T47D (cell line): ENCODE measurements at places on chromosomes 12 and 14.

DNA sequence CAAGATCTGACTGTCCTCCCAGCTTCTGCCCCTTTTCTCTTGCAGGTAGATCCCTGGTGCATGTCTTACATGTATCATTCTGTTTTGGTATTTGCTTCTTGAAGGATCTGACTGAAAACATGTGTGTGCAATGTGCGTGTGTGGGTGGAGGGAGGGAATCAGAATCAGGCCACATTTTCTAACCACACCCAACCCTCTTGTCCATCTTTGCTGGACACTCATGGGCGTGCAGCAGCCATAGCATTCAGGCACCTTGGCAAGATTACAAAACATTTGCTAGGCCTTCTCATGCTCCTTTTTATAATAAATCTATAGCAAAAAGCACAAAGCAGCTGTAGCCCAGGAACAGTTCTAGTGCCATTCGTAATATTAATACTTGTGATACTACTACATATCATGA is 233.6 kb upstream of the E2F7 start:
- DNase-seq = no peak

DNA sequence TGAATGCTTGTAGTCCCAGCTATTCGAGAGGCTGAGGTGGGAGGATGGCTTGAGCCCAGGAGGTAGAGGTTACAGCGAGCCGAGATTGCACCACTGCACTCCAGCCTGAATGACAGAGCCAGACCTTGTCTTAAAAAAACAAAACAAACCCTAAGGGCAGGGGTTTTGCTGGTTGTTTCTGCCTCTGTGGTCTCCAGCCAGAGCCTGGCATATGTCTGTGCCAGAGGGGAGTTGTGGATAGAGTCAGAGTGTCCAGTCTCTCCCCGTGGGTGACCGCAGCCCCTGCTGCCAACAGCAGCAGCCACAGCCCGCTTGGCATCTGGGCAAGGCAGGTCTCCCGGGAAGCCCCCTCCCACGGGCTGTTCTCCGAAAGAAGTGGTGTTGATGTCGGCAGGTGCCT is 37.6 kb downstream of the MVK start:
- DNase-seq = no peak

DNA sequence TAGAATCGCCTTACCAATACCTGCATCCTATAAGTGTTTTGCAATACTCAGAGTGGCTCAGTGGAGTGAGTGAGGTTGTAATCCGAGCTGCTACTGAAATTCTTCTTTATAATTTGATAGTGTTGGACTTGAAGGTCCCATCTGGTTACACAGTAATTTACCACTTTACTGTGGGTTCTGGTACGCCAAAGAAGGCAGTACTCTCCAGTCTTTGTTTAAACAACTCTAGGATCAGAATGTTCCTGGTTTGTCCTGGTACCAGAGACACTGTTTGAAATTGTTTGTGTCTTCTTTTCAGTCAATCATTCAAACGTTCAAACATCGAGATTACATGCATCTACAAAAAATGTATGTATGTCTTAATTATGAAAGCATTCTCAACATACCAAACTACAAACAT is 51.3 kb upstream of the AMN1 start:
- DNase-seq = no peak

- DNase-seq = no peak
Measured at GRCh38 chr12:116968986-116969385, 58.2 kb downstream of the FBXW8 start.

- no peak for DNase-seq
Measured at GRCh38 chr12:109084425-109084824, 8.8 kb downstream of the ALKBH2 start.

GRCh38 chr12:52721838-52722470 is 18.6 kb upstream of the KRT77 start:
- no peak for DNase-seq

- no peak for DNase-seq
Measured at GRCh38 chr12:79859646-79860045, 75.3 kb downstream of the PPP1R12A start.

DNA sequence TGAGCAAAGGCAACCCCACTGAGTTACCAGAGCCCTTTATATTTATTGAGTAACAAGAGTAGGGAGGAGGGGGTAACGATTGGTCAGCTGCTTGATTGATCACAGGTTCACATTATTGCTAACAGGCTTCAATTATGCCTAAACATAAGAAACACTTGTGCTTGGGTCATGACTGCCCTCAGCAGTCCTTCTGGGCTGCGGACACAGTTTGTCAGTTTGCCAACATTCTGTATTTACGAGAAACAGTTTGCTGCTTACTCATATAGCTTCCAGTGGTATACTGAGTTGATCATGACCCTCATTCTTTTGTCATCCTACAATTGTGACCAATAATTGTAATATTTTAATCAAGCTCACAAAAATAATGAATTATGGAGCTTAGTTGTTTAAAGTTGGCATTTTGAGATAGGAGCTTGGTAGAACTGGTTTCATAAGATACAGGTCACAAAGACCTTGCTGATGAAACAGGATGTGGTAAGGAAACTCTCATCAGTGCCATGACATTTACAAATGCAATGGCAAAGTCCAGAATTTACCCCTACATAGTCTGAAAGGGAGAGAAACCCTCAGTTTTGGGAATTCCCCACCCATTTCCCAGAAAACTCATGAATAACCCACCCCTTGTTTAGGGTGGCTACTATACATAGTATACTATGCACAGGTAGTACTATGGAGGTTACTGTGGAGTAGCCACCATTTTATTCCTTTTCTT is 1421.0 kb upstream of the FLRT2 start:
- DNase-seq = no peak

- no peak for DNase-seq
Measured at GRCh38 chr12:4118601-4119156, 154.9 kb upstream of the CCND2 start.

DNA sequence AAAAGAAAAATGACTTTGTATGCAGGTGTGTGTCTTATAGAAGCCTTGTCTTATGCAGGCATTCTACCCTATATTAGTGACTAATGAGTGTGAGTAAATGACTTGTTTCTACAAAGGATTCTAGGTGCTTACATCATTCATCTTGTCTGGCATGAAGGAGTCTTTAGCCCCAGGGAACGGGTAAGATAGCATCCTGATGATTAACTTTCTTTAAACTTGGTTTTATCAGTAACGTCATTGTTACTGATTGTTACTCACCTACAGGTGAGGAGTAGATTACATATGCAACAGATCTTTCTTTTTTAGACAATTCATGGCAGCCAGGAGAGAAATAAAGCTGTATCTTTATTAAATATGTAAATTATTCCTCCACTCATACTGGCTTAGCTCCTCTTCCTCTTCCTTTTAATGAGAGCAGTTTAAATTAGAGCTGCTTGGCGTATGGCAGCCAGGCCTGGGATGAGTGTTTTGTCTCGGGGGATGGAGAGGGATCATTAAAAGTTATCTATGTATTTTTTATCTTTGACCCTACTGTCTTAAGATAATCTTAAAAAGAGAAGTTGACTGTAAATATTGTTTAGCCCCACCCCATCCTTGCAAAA is 57.2 kb upstream of the ATP2A2 start:
- DNase-seq = no peak

DNA sequence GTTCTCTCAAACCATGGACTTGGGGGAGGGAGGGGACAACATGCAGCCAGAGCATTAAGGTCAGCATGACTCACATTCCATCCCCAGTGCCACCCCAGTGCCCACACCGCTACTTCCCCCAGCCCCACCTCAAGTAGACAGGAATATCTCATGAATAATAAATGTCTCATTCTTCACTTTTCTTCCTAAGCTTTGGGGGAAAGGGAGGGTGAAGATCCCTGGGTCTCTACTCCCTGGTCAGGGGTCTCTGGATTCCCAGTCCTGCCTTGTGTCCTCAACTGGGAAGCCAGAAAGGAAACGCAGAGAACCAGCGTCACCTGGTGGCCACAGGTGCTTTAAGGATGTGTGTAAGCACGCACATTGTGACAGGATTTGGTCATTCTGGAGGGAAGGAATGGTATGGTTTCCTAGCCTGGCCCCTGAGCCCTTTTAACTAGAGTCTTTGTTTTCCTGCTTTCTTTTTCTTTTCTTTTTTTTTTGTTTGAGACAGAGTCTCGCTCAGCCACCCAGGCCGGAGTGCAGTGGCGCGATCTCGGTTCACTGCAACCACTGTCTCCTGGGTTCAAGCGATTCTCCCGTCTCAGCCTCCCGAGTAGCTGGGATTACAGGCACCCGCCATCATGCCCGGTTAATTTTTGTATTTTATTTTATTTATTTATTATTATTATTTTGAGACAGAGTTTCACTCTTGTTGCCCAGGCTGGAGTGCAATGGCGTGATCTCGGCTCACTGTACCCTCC is 3.4 kb downstream of the GPR84 start:
- DNase-seq = peak; percentile 91

DNA sequence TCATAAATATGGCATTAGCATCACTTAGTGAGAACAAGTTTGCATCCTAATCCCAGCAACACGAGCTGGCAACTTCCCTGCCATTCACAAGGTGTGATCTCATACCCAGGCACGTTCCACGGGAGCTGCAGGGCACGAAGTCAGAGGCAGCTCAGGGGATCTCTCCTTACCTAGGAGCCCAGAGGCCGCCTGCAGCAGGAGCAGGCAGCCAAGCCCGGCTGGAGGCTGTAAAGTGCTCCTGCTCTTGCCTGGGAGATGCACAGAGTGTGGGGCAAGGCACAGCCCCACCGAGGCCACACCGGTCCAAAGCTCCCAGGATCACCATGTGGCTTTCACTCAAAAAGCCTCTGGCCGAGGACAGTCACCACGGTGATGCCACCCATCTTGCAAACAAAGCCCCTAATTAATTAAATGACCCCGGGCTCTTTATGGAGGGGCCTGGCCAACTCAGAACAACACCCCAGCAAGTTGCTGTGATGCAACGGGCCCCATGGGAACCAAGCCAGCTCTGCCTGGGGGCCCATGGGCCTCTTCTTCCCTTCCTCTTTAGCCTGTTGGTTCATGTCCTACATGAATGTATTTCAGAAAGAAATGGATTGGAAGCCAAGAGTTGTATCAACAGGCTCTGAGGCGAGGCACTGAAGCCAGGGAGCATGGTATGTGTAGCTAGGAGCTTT is 26.5 kb downstream of the NUAK1 start:
- no peak for DNase-seq

DNA sequence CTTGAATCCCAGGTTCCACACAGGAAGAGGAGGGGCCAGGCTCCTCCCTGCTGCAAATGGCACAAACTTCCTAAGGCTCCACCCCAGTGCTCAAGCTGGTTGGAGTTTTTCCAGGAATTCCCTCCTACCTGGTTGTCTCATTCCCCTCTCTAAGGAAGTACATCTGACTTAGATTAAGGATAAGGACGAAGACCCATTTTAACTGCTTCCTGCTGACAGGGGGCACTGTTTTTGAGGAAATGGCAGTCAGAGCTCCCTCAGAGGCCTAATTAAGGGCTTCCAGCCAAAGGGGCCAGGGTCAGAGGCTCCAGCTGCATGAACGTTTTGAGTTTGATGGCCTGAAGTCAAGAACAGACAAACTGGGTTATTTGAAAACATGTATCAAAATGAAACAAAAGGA is 1084.7 kb downstream of the SLC6A15 start:
- no peak for DNase-seq

DNA sequence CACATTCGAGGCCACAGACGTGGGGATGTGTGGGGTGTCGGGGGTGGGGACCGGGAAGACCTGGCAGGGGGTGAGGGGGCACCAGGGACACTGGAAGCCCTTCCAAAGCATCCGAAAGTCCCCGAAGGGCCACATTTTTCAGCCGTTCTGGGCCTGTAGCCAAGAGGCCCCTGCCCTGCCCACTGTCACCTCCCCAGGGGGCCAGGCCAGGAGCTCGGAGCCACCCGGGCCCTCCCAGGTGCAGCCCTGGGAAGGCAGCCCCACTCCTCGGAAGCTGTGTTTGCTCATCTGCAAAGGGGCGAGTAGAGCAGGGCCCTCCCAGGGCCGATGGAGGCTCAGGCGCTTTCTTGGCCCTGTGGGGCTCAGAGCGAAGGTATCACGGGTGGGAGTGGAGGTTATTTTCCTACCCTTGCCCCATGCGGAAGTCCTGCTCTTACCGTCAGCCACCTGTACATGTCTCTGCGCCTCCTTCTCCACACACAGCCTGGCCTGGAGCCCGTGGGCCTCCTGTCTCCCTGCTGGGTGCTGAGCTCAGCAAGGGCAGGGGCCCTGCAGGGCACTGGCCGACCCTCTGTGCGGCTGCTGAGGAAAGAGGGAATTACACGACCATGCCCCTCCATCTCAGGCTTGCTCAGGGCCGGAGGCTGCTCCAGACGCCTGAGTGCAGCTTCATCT is 27.2 kb downstream of the NOC4L start:
- DNase-seq = no peak

DNA sequence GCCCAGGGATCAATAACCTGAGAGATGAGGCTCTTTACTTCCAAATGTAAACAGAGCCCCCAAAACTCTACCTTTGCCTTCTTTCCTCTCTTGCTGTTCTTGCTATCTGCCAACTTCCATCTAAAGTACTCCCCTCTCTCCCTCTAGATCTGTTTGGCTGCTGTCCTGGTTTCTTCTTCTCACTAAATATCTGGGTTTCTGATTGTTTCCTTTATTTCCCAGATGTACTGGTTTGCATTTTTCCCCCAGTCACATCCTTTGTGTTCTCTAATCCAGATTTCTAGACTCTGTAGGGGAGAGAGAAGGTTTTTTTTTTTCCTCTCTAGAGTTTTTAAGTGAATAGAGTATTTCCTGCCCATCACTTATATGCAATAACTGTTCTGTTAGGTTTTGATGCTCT is 7.1 kb upstream of the SALL2 start:
- DNase-seq = no peak

- DNase-seq = no peak
Measured at GRCh38 chr12:108806921-108807320, 50.5 kb downstream of the SSH1 start.

GRCh38 chr12:5665615-5666014 is 233.7 kb downstream of the NTF3 start:
- DNase-seq = no peak

DNA sequence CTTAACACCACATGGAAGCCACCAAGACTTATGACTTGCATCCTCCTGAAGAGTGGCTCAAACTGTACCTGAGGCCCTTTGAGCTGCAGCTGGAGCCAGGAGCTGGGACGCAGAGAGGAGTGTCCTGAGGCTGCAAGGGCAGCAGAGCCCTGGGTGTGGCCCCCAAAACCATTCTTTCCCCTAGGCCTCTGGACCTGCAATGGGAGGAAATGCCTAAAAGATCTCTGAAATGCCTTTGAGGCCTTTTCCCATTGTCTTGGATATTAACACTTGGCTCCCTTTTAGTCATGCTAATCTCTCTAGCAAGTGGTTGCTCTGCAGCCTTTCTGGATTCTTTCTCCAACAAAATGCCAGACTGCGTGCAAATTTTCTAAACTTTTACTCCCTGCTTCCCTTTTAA is 156.1 kb downstream of the SLC38A4 start:
- DNase-seq = no peak

GRCh38 chr14:24437736-24438067 is 4.9 kb downstream of the SDR39U1 start:
- no peak for DNase-seq

DNA sequence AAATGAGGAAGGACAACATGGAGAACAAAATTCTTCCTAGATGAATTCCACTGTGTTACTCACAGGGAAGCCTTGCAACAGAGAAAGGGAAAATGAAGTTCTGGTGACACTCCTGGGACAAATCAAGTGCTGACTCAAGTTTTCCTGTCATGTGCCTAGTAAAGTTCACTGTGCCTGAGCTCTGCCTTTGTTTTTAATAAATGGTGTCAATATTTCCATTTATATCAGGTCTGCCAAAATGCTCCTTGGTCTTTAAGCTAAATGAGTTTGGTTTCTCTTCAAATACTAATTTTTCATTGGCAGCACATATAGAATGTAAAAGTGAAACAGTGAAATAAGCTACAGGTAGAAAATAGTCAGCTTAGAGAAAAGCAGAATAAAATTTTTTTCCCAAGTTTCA is 33.0 kb downstream of the HIGD1C start:
- DNase-seq = no peak
